Activated T-helper 1 cell treated with anti-CD3 and anti-CD28 coated beads, Interleukin-12 subunit alpha, Interleukin-12 subunit beta, Interleukin-2, Interleukin-4 antibody, amounts not matched to agents 30 ng/mL and 10 ng/mL and 1 ng/mL, durations not matched to agents 14 hours and 24 hours and 36 hours (primary cell): ENCODE measurements at places on chromosomes 3 and 15. TPM values are rescaled to one million over a fixed set of nuclear protein-coding genes. Genes with fewer than 3 reads are reported as not detected.

ONECUT1 gene
- not detected in 2 replicates for total RNA-seq

DNA sequence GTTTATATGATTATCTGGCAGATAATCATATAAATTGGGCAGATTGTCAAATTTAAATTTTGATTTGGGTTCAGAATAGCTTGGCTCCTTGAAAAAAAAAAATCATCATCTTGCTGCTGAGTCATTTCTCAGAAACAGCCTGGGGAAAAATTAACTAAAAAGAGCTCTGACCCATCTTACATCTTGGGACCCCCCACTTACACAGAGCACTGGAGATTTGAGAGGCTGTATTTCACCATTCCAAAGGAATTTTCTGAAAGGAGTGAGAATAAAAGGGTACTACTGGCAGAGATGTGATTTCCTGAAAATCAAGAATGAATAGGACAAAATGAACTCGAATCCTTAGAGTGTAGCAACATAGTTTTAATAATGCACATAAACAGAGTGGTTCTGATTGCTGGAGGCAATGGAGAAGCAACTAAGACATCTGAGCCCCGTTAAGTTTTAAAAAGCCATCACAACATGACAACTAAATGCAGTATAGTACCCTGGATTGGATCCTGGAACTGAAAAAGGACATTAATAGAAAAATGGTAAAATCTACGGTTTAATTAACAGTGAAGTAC lies 97.5 kb downstream of the RFTN1 start:
- DNase-seq = no peak

GRCh38 chr3:167731393-167731792 lies 3.3 kb downstream of the PDCD10 start:
- DNase-seq = no peak

GRCh38 chr15:25243800-25244097 lies 195.1 kb downstream of the UBE3A start:
- no peak for DNase-seq

- DNase-seq = no peak
These were observed 21.6 kb upstream of the SLC6A20 start for GRCh38 chr3:45817831-45818522.

DNA sequence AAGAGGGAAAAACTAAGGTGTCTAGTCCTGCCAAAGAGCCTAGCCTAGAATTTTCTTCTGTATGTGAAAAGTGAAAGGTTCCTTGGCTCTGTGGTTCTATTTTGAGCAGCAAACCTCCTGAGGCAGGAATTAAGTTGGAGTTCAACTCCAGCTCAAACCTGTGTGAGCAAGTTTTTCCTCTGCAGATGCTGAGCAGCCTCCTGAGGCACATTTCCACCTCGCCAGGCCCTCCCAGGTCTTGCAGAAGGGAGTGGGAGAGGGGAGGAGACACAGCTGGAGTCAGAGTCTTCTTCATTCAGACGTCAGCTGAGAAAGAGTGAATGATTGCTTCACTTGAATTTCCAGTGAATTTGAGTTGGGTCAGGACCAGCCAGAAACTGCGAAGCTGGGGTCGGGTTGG lies 69.5 kb upstream of the ETV5 start:
- DNase-seq = no peak

DNA sequence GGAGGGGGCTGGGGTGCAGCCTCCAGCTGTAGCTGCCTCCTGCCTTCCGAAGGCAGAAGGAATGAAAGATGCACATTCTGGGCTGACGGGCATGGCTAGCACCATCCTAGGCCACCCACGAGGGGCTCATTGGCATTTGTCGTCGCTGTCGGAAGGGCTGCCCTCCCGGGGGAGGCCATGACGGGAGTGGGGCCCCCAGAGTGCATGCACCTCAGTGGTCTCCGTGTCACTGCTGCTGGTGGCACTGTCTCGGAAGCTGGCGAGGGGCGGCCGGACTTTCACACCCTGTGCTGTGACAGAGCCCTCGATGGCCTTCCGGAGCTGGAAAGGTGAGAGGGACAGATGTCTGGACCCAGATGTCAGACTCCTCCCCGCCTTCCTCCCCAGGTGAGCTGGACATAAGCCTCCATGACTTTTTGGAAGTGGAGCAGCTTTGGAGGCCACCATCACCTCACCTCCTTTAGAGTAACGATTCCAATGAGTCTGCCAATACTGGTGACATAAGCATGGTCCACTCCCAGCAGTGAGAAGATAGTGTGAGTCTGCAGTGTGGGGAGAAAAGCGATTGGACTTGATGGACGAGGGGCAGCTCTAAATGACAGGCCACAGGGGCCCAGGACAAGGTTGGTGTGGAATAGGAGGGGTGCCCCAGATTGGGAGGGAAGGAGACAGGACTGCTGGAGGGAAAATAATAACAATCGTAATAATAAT lies 9.2 kb downstream of the FAM131A start:
- no peak for DNase-seq
